ENCODE measurements at places on chromosomes 12 and 14.

DNA sequence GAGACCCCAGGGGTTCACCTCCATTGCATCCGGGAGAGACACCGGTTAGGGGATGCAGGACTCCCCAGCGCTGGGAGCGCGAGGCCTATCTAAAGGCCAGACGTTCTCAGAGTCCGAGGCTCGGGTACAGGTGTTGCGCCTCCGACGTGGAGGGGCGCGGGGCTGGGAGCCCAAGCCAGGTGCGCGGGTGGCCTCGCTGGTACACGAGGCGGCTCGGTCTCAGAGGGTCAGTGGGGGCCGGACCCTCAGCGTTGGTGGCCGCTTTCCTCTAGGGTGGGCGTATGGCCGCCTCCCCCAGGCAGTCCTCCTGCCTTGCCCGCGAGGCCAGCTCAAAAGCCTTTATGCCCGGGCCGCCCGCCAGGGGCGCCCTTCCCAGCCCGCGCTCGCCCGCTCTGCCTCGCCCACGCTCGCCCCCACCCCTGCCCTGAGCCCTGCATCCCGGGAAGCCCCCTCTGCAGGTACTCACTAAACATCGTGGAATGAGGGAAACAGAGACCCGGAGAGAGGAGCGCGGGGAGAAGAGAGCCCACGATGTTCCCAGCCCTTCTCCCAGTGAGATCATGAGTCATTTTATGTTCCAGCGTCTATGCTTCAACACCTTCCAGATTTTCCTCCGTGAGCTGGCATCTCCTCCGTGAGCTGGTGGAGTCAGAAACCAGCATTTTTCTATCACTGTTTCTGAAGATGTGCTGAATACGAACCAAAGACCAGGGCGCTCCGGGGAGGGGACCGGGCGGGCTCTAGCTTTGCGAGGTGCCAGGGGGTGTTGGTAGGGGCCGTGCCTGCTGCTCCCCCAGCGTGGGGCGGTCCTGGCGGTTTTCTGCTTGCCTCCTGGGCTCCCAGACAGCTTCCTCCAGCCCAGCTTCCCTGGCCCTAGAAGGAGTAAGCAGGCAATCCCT, 73.8 kb downstream of the DIO3 start:
- no peak for DNase-seq

GRCh38 chr12:69239922-69240630, 707 bp downstream of the CPSF6 start:
- peak; percentile 12 for DNase-seq

GRCh38 chr12:92927436-92928281, 1.4 kb downstream of the EEA1 start:
- no peak for DNase-seq

- DNase-seq, result no peak
Observed at GRCh38 chr14:44446965-44447364, 60.1 kb downstream of the FSCB start.

DNA sequence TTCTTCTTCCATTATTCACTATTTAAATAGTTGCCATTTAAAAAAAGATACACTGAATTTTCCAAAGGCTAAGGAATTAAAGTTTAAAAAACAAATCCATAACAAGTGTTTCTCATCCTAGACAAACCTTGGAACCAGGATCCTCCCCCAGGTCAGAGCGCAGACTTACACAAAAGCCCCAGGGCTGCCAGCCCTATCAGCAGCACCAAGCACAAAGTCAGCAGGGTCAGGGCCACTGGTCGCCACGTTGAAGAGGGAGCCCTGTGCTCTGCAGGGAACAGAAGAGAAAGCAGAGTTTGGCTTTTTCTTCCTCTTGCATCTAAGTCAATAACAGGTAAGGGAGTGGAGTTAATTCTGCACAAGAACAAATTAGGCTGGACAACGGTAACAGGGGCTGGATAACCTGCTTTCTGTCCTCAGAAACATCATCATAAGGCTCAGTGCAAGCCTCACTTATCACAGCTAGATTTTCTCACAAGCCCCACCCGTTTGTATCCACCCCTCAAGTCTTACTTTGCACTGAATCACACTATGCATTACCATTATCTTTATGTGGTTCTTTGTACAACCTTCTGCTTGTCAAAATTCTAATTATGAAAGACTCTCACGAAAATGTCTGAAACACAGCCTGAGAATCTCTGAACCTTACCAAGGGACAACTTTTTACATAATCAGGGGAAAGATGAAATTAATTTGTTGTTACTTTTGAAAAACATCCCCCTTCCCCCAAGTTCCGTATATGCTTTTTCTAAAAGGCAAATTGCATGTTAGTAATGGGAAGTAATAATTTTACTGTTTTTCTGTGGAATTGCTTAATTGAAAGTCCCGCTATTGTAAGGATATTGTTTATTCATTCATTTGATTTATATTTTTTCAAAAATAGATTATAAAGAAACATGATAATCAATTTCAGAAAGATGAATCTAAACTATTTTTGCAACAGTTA, 9.6 kb downstream of the CLEC1A start:
- no peak for DNase-seq

DNA sequence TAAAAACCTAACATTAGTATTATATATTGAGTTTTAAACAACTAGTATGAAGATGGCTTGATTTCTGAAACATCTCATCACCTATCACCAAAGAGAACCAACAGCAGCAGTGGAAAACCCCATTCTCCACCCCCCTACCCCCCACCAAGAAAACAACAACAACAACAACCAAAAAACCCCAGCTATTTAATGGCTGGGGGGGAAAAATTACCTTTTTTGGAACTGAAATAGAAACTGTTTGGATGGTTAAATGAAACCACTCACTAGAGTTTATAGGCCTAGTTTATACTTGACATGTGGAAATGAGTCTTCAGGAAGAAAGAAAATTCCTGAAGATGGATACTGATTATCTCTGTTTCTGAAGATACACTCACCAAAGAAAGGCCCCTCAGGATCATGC, 30.3 kb downstream of the PPP2R5E start:
- no peak for DNase-seq

DNA sequence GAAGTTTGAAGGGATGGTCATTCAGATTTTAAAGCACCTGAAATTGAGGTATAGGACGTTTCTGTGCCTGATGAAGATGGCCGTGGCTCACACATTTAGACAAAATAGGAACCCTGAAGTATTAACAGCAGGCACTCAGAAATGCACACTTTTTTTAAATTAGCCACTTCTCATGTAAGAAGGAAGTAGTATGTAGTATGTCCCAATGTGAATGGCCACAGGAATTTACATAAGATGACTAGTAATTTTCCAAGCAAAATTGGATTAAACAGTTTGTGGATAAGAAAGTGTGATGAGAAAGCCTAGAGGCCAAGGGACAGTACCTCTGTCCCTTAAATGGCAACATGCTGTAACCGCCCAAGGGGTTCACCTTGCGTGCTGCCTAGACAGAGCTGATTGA, 1.8 kb upstream of the MIS18BP1 start:
- no peak for DNase-seq

DNA sequence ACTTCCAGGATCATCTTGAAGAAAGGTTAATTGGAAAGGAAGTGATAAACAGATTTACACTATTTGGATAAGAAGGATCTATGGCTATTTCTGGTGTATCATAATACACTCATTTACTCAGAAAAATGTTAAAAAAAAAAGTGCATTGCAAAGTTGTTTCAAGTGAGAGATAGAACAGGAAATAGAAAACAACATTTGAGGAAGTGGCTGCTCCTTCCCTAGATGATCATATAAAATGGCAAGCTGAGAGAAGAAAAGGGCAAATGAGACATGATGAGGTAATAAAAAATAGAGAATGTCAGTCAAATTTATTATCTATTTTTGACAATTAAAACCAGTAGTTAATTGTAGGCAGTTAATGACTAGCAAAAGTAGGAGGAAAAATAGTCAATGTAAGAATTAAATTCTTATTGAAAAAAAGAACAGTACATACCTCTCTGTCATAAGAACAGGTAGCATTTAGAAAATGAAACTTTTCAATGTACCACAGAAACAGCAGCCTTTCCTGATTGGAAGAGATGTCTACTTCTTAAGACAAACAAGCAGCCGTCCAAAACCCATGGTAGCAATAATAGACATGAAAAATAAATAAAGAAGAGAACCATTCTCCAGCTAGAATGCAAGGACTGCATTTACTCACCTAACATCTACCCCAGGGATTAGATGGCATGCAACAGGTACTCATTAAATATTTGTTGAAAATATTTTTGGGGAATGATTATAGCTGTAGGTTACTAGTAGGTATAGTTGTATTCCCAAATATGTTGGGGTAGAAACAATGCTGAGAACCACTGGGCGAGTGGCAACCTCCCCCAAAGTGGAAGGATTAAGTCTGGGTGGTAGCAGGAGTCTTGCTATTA, 63.9 kb upstream of the GRIP1 start:
- no peak for DNase-seq

DNA sequence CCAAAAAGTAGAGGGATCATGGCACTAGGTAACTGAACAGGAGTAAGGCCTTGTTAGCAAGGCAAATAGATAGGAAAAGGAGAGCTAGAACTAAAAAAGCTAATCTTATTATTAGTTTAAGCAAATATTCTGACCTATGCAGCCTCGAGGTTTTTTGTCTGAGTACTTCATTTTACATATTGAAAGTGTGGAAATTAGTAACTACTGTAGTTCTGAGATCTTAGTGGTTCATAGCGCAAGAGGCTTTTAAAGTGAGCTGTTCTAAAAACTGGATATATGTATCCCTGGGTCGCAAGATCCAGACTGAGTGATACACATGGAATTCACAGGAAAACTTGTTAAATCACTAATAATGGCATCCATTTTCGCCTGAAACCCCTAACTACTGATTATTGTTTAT, 411.0 kb upstream of the SOX5 start:
- no peak for DNase-seq

- DNase-seq, result no peak
Observed at GRCh38 chr14:61512026-61512834, 183.1 kb upstream of the HIF1A start.

GRCh38 chr12:96495841-96496545, 6.6 kb downstream of the CFAP54 start:
- DNase-seq, result no peak

DNA sequence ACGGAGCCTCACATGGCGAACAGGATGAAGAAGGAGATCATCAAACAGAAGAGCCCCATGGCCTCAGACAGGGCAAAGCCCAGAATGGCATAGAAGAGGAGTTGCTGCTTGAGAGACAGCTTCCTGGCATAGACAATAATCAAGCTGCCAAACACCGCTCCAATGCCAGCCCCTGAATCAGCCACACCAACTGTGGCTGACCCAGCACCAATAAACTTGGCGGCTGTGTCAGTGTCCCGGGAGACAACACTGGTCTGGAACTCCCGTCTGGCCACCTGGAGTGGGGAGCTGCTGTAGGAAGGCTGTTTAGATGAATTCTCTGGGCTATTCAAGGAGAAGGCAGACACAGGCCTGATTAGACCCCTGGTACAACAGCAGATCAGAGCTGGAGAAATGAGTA, 100.1 kb downstream of the HEATR5A start:
- DNase-seq, result no peak
